ENCODE measurements at places on chromosomes 12 and 14. TPM values are rescaled to one million over a fixed set of nuclear protein-coding genes. Genes with fewer than 3 reads are reported as not detected.

Gene HRK
- total RNA-seq, result 0.16 TPM

Gene SERPINA1
- total RNA-seq, result 4.4 TPM

Gene CAPZA3
- total RNA-seq, result not detected

Gene MUCL1
- not detected for total RNA-seq

Gene DLGAP5
- total RNA-seq, result not detected

Gene ACACB
- 118 TPM for total RNA-seq

Gene PYGL
- 4.1 TPM for total RNA-seq

Gene HOXC13
- total RNA-seq, result not detected

Gene RAD51AP1
- total RNA-seq, result 1.9 TPM

Gene GPR132
- total RNA-seq, result 0.83 TPM

Gene TUBA1A
- total RNA-seq, result 280 TPM

Gene RFX4
- not detected for total RNA-seq

Gene INHBC
- not detected for total RNA-seq

Gene CYP27B1
- total RNA-seq, result 0.16 TPM

Gene CCDC60
- total RNA-seq, result not detected

Gene CLEC6A
- not detected for total RNA-seq

Gene CLEC1B
- total RNA-seq, result not detected

Gene GPR162
- total RNA-seq, result 5.2 TPM

Gene ERP27
- total RNA-seq, result 0.93 TPM

Gene RPS6KL1
- total RNA-seq, result 17.8 TPM

Gene ABCD2
- total RNA-seq, result 6.7 TPM

Gene FERMT2
- 158 TPM for total RNA-seq

Data from heart left ventricle (tissue), 16 donors.